Fibroblast of villous mesenchyme (primary cell): ENCODE measurements at places on chromosomes 1 and 21. TPM values are rescaled to one million over a fixed set of nuclear protein-coding genes. Genes with fewer than 3 reads are reported as not detected.

MCOLN3 gene
- 0.86 and 0.97 TPM in 2 replicates for total RNA-seq

ZYG11A gene
- total RNA-seq, result 0.32 and 1.7 TPM in 2 replicates

PGM1 gene
- total RNA-seq, result 48.6 and 62.2 TPM in 2 replicates

CLDN14 gene
- under 0.01 TPM in 1 of 2 replicates, not detected in the other for total RNA-seq

GRCh38 chr1:230189824-230190223 is 122.8 kb downstream of the GALNT2 start:
- DNase-seq, result no peak

DNA sequence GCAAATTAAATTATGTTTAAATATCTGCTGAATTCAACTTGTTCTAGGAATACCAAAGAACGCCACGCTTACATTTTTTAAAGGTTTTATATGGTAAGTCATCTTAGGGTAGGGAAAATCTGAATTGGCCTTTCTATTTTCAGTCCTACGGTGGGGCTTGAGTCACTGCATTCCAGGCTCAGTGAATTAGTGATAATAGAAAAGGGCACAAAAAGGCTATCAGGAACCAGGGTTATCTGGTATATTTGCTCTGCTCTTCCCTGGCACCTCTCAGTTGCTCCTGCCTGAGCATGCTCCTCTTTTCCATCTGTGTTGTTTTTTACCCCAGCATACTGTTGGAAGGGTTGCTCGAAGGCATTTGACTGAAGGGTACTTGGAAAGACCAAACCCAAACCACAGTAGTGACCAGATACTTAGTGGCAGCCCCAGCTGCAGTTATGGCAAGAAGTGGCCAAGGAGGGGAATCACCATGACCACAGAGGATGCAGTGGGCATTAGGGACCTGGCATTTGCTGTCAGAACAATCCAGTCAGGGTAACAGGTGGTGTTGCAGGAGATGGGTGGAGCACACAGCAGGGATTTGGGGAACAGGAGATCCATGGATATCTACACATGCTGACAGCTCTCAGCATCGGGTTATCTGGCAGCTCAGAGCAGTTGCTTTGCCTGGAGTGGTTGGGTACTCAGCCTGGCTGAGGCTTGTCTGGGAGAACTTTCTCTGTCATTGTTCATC is 2.3 kb downstream of the OVAAL start:
- no peak for DNase-seq

DNA sequence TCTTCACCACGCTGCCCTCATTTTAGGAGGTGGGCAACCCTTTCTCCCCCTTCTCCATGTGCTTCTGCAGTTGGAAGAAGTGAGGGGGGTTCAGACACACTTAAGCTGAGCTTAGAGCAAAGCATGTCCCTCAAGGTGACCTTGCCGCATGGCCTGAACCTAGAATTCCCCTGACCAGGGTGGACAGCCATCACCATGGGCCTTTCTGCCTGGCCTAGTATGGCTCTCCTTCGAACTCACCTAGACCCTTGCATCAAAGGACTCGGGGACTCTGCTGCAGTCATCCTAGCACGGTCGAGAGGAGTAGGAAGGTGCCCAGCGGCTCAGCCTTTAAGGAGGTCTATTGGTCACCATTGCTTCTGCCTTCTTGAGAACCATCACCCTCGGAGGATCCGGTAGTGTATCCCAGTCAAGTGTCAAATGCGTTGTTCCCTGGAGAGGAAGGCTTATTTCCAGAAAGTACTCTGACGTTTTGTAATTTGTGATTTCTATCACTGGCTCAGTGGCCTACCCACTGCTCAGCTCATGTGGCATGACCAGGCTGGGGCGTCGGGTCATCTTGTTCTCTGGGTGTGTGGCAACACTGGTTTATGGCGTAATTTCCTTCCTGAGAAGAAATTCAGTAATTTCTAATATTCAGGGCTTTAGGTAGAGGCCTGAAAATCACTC is at the start of gene KCNE1:
Gene KCNE1 (minus strand): TSS at position 424 of the 669 bp plus-strand sequence. CDS start 62,576 bp downstream, outside the sequence.
- DNase-seq, result peak; percentile 77

- DNase-seq, result no peak
Observed at GRCh38 chr1:33358114-33358794, 37.4 kb upstream of the A3GALT2 start.

DNA sequence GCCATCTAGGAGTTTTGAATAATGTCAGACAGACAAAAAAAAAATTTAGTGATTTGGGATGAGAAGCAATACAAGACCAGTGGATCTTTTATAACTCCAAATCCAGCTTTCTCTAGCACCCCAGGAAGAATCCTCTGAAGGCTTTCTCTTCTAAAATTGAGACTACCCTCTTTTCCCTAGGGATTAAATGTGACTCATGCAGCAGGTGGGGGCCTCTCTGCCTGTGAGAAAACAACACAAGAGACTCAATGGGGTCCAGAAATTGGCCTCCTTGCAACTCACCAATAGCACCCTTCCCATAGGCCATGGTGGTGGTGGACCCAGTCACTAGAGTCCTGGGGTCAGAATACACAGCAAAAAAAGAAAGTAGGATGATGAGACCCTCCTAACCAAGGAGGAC is 120.3 kb upstream of the ATP1A1 start:
- no peak for DNase-seq

- no peak for DNase-seq
Observed at GRCh38 chr1:20729990-20730689, 2.4 kb downstream of the SH2D5 start.

DNA sequence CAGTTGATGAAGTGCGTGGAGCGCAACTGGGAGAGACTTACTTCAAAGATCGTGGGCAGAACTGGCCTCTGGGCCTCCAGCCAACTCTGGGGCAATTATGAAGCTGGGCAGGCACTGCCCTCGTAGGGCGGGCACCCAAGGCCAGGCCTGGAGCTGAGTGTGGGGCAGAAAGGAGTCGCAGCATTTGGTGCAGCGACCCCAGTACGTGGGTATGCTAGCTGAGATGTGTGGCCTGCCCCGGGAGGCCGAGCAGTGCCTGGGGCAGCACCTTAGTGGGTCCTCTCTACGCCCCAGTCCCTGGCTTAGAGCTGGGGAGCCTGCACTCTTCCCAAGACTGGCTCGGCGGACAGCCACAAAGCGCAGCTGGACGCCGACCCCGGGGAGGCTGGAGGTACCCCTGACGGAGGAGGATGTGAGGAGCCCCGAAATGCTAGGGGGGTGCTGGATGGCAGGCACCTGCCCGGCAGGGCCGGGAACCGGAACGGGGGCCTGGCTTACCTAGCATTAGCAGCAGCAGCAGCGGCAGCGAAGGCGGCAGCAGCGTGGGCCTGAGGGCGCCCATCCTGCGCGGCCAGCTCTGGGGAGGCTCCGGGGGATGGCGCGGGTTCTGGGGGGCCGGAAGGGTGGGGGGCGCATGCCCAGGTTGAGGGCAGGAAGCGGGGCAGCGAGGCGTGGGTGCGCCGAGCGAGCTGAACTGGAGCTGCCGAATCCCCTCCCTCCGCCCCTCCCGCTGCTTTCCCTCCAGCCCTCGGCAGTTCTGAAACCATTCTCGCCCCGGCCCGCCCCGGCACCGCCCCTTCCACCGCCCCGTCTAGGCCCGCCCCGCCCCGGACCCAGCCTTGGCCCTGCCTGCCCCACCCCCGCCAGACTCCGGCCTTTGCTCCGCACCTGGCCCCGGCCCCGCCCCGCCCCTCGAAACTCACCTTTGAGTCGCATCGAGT is at the start of gene IGSF8:
Gene IGSF8 (minus strand): TSS at position 709 of the 941 bp plus-strand sequence. CDS start 147 bp downstream, at position 562.
- peak; percentile 83 for DNase-seq

DNA sequence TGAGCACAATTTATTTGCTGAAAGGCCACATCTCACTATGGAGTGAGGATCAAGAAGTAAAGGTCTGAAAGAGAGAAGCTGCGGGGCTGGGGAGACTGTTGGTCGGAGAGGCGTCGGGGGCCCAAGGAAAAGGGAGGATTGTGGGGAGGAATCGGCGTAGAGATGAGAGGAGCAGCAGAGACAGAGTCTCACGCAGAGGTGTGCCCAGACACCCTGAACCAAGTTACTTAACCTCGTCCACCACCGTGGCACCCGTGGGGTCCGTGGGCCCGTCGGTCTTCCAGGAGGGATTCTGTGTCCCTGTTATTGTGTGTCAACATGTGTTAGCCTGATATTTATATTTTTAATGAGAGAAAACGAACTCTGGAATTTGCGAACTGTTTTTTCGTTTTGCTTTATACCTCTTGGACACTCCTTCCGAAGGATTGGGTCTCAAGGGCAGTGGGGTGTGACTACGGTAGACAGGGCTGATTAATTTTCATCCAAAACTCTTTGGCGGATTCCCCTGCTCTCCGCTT is 3.8 kb upstream of the NBPF1 start:
- DNase-seq, result no peak

DNA sequence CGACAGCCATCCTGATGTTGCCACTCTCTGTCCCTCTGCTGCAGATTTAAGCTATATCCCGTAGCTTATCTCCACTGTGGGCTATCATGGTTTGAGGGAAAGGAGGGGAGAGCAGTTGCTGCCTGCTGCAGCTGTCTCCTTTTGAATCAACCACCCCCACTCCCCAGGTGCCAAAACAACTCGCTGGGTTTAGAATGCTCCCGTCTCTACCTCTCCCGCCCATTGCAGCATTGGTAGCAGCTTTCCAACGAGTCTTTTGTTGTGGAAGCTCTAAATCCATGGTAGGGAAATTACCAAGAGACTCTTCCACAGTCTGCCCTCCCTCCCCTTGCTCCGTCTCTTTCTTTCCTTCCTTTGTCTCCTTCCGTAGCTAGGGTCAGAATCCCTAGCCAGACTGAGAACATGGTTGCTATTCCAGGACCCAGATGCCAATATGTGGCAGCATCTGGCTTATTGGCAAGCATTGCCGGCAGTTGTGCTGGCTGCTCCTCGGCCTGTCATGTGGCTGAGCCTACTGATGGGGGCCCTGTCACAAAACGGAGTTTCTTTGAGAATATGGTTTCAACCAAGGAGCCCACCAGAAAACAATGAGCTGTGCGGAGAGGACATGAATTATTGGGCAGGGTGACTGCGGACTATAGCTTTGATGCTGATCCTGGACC is 230.7 kb downstream of the RPS6KC1 start:
- DNase-seq, result no peak
